GM23248 (cell line): ENCODE measurements at places on chromosomes 11 and 22. TPM values are rescaled to one million over a fixed set of nuclear protein-coding genes. Genes with fewer than 3 reads are reported as not detected.
A peak's percentile ranks its signal among the peaks of the same experiment; 100 is the strongest.

SESN3 gene
- 19.2 TPM in 2 replicates for total RNA-seq

TCN2 gene
- 5.3 and 8.1 TPM in 2 replicates for total RNA-seq

FOLR1 gene
- total RNA-seq = not detected in 2 replicates

TRIM49C gene
- total RNA-seq = not detected in 2 replicates

MOGAT2 gene
- total RNA-seq = not detected in 2 replicates

CCDC85B gene
- 95.1 and 143 TPM in 2 replicates for total RNA-seq

DNA sequence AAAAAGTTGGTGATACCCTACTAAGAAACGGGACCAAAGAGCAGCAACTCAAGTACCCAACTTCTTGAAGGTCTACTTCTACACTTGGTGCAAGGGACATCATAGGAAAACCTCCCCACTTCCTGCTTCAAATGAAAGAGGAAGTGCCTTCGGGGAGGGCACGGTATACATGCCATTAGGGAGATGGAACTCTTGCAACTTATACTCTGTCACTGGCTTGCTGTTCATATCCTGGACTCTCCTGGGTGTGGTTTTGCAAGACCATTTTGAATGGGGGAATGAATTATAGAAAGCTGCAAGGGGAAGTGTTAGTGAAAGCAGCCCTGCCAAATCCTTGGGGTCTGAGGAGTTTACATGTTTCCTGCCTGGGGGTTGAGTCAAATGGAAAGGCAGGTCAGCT lies 41.9 kb downstream of the CSNK2A3 start:
- DNase-seq = no peak
- no peak overlapping the region for H3K27ac ChIP-seq
- H3K4me1 ChIP-seq = peaks cover 6% of the 10 kb centered on the region; the same call in 1 of the 2 replicates
- no peaks in the 10 kb centered on the region for H3K27me3 ChIP-seq
- no peak overlapping the region for H3K4me3 ChIP-seq

DNA sequence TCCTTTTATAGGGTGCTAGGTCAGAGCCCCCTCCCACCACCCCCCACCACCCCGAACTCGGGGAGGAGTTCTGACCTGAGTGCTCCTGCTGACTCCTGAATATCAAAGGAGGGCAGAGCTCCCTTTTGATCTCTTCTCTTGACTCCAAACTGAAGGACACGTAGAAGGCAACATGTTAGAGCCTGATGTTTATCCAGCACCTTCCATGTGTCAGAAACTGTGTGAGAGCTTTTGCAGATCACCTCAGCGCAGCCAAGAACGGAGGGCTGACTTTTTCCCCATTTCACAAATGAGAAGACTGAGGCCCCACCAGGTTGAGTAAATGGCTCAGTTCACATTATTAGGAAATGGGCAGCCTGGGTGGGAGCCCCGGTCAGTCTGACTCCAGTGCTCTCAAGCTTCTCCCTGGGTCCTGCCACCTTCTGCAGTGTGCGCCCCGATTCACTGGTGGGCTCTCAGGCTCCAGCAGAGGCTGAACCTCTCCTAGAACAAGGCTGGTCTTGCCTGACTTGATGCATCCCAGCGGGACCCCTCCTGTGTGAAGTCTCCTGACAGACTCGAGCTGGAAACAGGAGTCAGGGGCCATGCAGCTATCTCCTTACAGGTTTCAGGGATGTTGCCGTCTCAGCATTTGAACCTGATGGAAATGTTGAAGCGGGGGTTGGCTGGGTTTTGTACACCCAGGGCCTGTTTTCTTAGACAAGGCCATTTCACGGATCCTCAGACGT lies 98.5 kb downstream of the TSPAN18 start:
- H3K4me1 ChIP-seq = no peaks in the 10 kb centered on the region
- no peaks in the 10 kb centered on the region for H3K27me3 ChIP-seq
- no peak overlapping the region for H3K4me3 ChIP-seq
- H3K36me3 ChIP-seq = no peaks in the 10 kb centered on the region

DNA sequence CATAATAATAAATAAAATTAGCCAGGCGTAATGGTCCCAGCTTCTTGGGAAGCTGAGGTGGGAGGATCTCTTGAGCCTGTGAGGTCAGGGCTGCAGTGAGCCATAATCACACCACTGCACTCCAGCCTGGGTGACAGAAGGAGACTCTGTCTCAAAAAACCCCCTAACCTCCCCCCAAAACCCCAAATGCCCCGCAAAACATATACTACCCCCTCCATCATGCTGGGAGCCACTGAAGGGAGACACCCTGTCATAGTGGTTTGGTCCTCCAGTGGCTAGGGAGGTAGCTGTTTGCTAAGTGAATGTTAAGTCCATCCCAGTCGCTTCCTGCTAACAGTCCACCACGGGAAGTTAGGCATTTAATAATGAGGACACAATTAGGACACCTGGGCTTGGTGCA lies 125.0 kb downstream of the ABTB2 start:
- peaks cover 9% of the 10 kb centered on the region for H3K4me1 ChIP-seq
- DNase-seq = no peak
- no peak overlapping the region for H3K4me3 ChIP-seq
- no peak overlapping the region for H3K27ac ChIP-seq

GRCh38 chr11:125995313-125995712 lies 49.5 kb downstream of the VSIG10L2 start:
- H3K27ac ChIP-seq = peak overlapping the region; percentile 4; the same call in 1 of the 2 replicates
- 0 out of 2 replicates have a peak overlapping the region, but pooled peaks have one; percentile 7 for H3K4me3 ChIP-seq
- H3K4me1 ChIP-seq = peaks cover 15% of the 10 kb centered on the region
- DNase-seq = peak; percentile 64
- H3K36me3 ChIP-seq = no peaks in the 10 kb centered on the region

GRCh38 chr11:11732116-11732515 lies 109.7 kb upstream of the USP47 start:
- no peaks in the 10 kb centered on the region for H3K36me3 ChIP-seq
- peak; percentile 46 for DNase-seq
- peaks cover 11% of the 10 kb centered on the region for H3K4me1 ChIP-seq
- H3K4me3 ChIP-seq = no peak overlapping the region
- peaks cover 5% of the 10 kb centered on the region for H3K27me3 ChIP-seq
- H3K27ac ChIP-seq = no peak overlapping the region

- no peak for DNase-seq
- H3K27ac ChIP-seq = no peak overlapping the region
- H3K4me1 ChIP-seq = no peaks in the 10 kb centered on the region
- no peak overlapping the region for H3K4me3 ChIP-seq
- H3K27me3 ChIP-seq = no peaks in the 10 kb centered on the region
Measured at GRCh38 chr22:45579806-45580725, 77.4 kb downstream of the FBLN1 start.
